LNCaP clone FGC (cell line): ENCODE measurements at places on chromosomes 3 and 15.
A peak's percentile ranks its signal among the peaks of the same experiment; 100 is the strongest.

- no peak for DNase-seq
Observed at GRCh38 chr3:50339485-50340146, 1.0 kb downstream of the RASSF1 start.

DNA sequence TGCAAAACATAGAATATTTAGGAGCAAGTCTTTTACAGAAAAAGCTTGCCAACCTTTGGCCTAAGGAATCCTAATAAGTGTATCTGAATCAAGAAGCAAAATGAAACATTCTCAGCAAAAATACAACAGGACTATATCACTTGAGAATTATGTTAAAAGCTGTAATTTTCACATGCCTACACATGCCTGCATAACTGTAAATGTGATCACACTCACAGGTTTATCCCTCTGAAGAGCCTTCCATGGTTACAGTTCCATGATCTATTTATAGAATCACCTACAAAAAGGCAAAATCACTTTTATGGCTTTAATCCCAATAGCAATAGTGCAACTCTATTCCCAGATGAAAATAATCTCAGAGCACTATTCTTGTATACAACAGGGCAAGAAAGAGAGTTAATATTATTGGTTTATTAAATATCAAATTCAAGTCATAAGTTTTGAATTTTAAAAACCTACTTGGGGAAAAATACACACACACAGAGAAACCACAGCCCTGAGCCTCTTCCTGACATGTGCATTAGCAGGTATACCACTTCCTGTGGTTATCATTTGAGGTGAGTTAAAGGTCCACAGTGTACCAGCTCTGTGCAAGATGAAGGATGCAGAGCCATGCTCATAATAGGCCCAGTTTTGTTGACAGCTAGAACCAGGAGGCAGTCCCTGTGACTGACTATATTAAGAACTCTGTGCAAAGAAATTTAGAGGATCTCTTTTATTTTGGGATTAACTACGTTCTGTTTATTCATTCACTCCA lies 252.5 kb upstream of the TGFBR2 start:
- DNase-seq: no peak

DNA sequence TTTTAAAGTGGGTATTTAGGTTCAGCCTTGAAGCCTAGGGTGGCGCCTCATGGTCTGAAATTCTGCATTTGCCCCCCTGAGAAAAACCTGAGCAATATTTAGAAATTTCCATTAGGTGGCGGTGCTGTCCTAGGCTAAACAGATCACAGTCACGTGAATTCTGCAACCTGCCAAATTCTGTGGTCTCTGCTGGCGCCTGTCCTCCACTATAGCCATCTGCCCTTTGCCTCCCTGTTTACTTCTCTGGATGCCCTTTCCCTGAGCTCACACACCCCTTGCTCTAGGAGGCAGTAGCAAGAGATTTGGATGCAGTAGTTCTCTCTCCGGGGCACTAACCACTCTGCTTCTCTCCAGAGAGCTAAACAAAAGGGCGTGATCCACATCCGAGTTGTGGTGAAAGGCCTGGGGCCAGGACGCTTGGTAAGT lies 9.1 kb downstream of the MRPS11 start:
- peak; percentile 30 for DNase-seq

DNA sequence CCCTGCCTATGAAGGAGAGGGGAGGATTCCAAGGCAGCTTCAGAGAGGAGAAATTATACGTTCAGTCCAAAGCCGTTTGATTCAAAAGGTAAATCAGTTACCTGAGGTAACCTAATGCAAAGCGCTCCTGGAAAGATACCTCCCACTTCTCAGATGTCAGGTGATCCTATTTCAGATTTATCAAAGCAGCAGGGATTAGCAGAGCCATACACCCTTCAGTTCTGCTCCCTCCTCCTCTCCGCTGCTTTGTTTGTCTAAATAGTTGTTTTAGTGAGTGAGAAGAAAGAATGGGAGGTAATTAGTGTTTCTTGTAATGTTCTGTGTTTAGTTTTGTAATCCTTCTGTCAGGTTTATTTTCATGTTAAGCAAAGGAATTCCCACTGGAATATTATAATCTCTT lies 81.1 kb downstream of the SOX14 start:
- DNase-seq: no peak

DNA sequence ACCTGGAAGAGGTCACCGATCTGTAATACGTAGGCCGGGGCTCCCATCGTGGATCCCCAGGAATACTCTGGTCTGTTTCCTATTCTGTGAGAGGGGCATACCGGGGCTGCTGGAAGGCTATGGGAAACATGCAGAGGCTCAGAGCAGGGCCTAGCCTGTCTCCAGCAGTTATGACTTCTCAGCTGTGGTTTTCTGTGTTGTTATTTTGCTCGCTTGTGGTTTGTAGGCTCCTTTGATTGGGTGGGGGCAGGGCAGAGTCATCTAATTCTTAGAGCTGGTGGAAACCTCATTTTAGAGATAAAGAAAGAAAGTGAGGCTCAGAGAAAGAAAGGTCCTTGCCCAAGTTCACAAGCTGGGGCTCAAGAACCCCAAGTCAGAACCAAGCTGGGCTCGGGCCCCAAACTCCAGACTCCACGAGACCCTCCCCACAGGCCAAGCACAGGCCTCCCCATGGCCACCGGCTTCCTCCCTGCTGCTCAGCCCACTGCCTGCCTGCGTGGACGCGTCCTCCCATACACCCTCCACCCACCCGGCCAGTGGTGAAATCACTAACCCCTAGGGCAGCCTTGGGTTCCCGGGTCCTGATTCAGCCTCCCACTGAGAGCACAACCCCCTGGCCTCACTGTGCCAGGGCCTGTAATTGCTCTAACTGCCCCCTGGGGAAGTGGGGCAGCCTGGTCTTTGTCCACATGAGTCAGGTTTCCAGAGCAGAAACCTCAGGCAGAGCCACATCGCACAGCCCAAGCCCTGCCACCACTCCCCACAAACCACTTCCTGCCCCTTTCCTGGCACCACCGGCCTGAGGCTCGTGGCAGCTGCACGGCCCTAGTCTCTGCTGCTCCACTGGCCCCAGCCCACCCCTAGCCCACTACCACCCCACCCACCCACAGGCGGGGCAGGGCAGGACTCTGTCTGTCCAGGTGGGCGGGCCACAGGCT lies 270.8 kb downstream of the UACA start:
- DNase-seq: no peak

- DNase-seq: no peak
Observed at GRCh38 chr15:31606194-31606669, 279.6 kb downstream of the KLF13 start.

DNA sequence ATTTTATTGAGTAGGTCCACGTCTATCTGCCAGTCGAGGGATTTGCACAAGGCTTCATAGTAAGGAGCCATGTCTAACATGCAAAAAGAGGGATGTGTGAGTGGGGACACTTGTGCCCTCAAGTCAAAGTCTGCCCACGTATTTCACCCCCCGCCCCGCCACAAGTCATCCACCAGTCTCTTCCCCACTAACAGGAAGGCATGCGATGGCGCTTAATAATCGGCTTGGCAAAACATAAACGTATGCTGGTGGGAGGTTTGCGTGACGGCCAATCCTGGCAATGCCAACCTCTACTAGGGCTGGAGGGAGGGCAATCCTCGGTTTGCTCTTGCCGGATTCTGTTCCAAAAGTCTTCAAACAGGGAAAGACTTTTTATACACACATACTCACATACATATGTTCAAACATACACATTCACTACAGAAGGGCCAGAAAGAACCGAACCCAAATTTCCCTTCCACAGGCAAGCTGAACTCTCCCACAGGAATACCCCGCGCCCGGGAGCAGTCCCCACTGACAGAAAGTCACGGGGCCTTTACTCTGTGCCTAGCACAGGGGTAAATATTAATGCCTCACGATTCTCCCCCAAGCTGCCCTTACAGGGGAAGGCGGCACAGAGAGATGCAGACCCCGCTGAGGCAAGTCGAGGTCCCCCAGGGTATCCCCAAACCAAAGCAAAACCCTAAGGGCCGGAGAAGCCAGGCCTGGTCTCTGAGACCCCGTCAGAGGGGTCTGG lies 675 bp downstream of the PSMD6 start:
- no peak for DNase-seq

DNA sequence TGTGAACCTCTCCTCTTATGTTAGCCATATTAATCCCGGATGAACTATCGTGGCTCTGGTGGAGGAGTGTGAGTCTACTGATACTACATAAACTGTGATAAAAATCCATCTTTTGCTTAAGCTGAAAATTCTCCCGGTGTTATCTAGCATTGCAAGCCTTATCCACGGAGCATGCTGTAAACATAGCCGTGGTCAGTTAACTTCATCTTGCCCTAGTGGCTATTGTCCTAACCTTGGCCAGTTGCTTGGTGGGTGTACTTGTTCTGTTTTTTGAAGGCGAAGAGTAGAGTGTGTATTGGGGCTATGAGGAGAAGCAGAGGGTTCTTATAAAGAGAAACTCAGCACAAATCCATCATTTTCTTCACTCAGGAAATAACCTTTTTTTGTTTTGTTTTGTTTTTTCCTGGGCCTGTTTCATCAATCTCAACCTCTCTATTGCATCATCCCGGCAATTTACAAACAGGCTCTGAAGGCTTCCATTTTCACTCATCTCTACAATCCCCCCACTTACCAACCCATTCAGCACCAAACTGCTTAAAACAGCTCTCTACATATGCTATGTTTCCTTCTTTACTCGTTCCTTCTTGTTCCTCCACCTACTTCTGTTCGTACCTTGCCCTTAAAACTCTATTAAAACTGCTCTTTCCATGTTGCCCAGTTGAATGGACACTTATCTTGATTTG lies 135.5 kb upstream of the PTX3 start:
- no peak for DNase-seq

GRCh38 chr3:195263925-195264600 lies 6.9 kb downstream of the XXYLT1 start:
- no peak for DNase-seq
